Activated CD4-positive, alpha-beta T cell treated with anti-CD3 and anti-CD28 coated beads, Interleukin-2, Interleukin-6, amounts not matched to agents 100 ng/mL and 50 ng/mL, durations not matched to agents 16 hours and 8 hours (primary cell): ENCODE measurements at places on chromosomes 16 and 17.

DNA sequence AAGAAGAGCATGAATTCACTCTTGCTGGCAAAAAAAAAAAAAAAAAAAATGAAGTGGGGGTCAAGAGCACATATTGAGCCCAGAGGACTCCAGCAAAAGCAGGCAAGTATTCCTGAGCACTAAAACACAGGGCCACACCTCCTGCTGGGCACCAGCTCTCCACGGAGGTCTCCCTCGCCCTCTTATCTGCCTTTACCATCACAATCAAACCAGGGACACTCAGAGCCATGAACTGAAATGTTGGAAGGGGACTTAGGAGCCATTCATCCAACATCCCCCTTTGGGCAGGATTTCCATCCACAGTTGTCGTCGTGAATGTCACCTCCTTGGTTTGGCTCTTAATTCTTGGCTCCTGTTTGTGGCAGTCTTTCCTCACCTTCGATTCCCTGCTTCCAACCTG, 89.8 kb upstream of the GNAO1 start:
- DNase-seq: no peak

DNA sequence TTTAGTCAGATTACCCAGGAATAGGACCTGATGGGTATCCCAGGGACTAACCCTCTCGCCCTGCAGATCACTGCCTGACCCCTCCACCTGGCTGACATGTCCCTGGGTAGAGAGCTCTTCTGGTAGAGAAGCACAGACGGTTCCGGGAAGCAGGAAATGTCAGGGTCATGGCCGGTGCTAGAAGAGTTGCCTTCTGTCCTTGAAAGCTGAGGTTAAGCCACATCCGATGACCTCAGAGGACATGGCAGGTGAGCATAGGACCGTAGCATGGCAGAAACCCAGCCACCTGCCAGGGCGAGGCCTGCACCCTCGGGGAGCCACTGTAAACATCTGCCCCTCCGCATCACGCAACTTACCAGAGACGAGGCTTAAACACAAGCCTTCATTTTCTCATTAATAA, 483.7 kb downstream of the SOX9 start:
- no peak for DNase-seq

GRCh38 chr16:14196539-14196938, 125.4 kb downstream of the MRTFB start:
- no peak for DNase-seq

DNA sequence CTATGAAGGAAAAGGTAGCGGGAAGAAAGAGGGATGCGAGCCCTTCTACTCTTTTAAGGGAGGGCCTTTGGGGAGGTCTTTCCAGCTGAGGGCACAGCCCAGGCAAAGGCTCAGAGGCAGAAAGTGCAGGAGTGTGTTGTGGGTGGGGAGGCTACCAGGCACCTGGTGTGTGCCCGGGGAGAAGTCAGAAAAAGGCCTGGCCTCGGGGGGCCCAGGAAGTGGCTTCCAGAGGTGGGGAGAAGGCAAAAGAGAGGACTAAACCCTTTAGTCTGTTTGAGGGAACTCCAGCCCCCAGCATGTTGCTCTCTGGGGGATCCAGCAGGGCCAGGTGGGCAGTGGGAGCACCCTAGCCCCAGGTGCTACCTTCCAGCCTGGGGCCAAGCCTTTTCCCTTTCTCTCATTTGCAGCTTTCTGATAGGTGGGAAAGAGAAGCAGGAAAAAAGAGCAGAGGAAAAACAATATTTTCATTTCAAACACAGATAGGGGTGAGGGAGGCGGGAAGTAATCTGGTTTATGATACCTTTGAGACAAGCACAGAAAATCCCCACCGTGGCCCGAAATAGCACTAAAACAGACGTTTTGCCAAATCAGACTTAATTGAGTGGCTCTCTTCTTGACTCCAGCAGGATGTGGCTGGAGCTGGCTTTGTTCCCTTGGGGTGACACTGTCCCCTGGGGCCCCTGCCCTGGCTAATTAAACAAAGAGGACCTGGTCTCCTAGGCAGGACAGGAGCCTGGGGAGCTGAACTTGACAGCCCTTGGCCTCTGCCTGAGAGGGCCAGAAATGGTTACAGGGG, 10.4 kb downstream of the RAI1 start:
- DNase-seq: no peak

GRCh38 chr17:59002126-59002525, 104.6 kb downstream of the TRIM37 start:
- no peak for DNase-seq

DNA sequence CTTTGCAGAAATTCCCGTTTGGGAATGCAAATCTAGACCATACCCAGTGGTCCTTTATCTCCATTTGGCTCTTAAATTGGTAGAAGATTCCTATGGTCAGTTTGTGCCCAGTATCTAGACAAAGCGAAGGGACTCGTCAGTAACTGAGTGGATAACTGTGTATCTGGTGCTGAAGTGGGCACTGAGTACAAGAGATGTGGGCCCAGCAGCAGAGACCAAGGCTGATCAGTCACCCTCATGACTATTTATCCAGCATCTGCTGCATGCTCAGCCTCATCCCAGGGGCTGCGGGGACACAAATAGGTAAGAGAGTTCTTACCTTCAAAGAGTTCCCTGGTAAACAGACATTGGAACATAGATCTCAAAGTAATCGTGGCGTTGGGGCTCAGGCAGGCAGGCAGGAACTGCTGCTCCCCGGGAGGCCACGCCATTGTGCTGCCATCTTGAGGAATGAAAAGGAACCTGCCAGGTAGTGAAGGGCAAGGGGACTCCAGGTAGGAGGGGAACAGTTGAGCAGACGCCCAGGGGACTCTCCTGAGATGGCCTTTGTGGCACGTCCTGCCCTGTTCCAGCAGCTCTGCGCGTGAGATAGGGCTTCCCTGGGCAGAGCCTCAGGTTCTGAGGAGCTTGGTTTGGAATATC, 10.3 kb downstream of the NT5M start:
- peak; percentile 76 for DNase-seq

GRCh38 chr16:62060089-62060488, 23.9 kb upstream of the CDH8 start:
- DNase-seq: no peak

DNA sequence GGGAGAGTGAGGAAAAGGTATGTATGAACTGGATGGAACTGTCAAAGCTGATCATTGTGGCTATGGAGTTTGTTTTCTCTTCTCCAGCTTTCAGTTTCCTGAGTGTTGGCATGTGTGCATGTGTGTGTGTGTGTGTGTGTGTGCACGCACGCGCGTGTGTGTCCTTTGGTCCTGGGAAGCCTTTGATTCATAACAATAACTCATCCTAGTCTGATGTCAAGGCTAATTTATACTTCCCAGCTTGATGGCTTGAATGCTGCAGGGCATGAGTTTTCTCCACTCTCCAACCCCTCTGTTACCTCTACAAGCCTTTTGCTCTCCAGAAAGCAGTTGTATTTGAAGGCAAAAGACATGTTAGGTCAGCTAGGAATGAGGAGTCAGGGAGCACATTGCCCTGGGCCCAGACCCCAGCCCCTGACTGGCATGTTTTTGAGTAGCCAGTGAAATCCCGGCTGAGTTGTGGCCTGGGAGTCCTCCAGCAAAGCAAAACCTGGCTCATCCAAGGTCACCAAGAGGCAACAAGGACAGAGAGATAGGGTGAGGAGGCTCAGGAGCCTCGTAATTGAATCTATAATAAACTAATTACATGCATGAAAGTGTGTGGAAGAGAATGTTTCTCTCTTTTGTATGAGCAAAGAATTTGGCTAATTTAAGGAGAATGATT, 8.9 kb upstream of the CDC42EP4 start:
- no peak for DNase-seq

DNA sequence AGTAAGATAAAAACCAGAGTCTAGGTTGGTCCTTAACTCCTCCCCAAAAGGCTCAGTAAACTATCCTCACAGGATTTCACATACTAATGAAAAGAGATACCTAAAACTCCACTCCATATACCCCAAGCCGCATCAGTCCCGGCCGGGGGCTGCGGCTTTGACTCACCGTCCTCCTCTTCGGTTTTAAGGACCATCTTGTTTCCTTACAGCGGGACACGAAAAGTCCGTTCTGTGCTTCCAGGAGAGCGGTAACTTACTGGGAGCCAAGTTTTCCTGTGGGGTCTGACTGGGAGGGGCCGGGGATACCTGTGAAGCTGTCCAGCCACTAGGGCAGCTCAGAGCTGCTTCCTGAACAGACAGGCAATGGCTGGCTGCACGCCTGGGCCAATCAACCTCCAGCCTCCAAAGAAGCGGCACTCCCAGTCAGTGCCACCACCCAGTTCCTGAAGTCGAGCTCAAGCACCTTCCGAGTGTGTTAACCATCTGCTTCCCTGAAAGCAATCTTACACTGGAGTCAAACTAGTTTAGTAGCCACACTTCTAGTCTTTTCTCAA, 45.5 kb downstream of the CYTH1 start:
- DNase-seq: peak; percentile 80

- no peak for DNase-seq
Observed at GRCh38 chr17:11925262-11926021, 71.8 kb downstream of the ZNF18 start.

DNA sequence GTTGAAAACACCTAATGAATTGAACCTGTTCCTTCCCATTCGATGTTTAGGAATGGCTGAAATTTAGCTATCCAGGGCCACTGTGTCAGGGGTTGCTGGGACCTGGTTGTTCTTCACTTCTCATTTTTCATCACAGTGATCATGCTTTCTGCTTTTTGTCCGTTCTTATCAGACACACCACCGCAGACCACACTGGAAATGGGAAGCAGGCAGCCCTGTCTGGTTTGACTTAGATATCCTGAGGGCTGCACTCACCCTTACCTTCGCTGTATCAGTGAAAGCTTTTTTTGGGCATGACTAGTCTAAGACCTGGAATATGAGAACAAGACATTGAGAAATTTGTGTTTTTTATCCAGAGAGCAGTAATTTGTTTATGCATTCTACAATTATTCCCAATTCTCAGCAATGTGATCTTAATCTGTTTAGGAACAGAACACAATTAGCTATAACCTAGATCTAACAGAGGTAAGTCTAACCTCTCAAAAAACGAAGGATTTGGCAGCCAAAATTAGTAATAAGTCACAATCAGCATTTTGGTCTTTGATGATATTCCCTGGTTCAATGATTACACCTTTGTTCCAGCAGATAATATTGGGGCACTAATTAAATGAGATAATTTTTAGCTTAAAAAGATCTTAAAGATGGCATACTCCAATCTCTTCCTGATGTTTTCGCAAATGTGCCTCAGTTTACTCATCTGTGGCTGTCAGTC, 126.0 kb upstream of the GOT2 start:
- no peak for DNase-seq

DNA sequence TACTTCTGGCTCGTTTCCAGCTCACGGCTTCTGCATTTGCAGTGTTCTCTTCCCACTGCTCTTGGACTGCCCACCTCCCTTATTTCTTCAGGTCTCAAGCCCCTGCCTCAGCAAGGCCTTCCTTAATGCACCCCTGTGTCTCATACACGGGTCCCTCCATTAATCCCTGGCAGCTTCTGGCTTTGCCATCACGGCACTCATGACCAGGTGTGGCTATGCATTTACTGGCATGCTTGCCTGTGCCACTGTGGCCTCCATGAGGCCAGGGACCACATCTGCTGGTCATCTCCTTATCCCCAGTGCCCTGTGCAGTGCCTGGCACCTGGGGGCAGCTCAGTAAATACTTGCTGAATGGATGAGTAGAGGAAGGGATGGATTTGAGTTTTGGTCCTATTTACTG, 114.1 kb downstream of the C16orf78 start:
- no peak for DNase-seq

DNA sequence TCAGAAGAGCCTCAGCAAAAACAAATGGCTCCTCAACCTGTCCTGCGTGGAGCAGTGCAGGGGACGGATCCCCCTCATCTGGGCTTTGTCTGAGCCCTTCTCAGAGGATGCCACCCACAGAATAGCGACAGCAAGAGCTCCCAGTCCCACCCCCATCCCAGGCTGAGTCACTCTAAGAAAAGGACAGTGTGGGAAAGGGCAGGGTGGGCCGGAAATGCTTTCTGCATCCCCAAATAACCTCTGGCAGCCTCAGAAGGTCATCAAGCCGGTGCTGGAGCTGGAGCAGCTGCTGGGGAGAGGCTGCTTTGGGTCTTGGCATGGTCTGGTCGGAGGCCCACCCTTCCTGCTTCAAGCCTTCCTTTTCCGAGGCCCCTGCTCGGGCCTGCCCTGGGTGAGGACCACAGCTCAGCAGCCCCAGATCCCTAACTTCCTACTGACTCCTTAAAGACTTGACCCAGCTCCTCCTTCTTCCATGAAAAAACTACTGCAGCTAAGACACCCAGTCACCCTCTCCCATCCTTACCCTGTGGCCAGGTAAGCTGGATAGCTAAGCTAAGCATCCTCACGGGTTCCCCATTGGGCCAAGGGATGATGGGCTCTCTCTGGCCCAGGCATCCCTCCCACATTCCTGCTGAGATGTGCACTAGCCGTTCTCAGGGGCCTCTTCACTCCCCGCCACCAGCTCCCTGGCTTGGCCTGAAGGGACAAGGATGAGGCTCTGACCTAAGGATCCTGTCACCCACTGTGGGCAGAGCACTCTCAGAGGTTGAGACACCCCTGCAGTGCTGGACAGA, 8.7 kb downstream of the SLC12A4 start:
- DNase-seq: no peak

DNA sequence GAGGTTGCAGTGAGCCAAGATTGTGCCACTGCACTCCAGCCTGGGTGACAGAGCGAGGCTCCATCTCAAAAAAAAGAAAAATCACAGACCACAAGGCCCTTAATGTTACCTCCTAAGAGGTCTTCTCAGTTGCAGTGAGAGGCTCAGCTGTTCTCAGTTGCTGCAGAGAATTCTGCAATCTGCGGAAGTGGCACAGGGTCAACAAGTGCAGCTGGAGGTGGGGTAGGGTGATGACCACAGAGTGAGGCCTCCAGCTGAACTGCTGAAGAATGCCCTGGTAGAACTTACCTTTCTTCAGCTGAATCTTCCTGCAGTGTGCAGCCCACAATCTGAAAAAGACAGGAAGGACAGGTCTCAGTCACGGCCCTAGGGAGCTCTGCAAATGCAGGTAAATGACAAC, 26.3 kb downstream of the CNTNAP1 start:
- DNase-seq: peak; percentile 8

DNA sequence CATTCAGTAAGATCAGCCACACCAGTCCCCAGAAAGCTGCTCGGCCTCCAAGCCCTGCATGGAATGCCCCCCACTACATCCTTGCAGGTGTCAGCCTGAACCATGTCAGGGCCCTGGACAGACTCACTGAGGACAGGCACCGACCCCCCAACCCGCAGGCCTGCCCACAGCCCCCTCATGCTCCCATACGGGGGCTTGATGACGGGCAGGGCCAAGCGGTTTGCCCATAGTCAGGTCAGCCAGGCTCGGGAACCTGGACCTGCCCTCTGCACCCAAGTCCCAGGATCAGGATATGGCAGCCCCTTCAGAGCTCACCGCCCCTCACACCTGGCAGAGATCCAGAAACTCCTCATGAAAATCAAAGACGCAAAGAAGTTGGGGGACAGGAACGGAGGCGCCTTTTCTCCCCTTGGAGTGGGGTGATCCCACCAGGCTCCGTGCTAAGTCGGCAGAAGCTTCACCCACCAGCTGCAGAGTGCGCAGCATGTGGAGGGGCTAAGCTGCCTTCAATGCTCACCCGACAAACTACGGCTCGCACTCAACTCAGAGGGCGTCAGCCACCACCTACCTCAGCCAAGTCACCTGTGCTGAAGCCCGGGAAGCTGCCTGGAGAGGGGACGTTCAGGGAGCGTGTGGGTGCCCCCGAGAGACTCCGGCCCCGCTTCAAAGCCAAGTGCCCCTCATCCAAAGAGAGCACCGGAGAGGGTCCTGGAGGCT, 26.5 kb downstream of the GNPTG start:
- DNase-seq: no peak

- no peak for DNase-seq
Observed at GRCh38 chr16:28168991-28169554, 42.7 kb downstream of the XPO6 start.
